Activated CD4-positive, alpha-beta T cell treated with anti-CD3 and anti-CD28 coated beads for 24 hours (primary cell): ENCODE measurements at places on chromosomes 12 and 14.

GRCh38 chr14:79407572-79407971 lies 803.7 kb downstream of the DIO2 start:
- no peak for DNase-seq

- DNase-seq, result no peak
These were observed 92.7 kb upstream of the DCD start for GRCh38 chr12:54740882-54741281.

- no peak for DNase-seq
These were observed 248.2 kb downstream of the C12orf42 start for GRCh38 chr12:103247531-103247930.

GRCh38 chr12:74896186-74896585 lies 313.5 kb downstream of the KCNC2 start:
- DNase-seq, result no peak

DNA sequence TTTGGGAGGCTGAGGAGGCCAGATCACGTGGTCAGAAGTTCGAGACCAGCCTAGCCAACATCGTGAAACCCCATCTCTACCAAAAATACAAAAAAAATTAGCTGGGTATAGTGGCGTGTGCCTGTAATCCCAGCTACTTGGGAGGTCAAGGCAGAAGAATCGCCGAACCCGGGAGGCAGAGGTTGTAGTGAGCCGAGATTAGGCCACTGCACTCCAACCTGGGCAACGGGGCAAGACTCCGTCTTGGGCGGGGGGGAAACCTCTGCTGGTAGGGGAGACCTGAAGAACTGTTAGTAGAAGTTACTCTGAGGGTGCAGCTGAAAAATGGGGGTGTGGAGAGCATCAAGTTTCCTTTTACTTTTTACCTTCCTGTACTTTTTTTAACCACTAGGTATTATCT lies 2.2 kb upstream of the LRP1 start:
- no peak for DNase-seq

GRCh38 chr12:132117558-132117875 lies 26.6 kb downstream of the DDX51 start:
- DNase-seq, result no peak

DNA sequence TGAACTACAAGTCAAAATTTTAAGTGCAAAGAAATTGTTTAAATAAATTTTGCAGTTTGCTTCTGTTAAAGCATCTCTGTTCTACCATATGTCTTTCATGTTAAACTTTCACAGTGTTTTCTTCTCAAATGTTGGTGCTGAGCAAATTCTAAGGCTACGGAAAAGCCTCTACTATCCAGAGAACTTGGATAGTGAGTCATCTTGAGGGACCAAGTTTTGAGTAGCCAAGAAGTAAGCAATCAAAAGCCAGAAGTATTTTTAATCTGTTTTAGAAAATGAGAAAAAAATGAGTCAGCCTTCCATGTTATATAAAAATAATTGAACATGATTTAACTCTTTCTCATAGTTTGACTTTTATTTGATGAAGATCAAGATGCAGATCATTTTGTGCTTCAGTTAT lies 3.3 kb downstream of the BRMS1L start:
- no peak for DNase-seq

DNA sequence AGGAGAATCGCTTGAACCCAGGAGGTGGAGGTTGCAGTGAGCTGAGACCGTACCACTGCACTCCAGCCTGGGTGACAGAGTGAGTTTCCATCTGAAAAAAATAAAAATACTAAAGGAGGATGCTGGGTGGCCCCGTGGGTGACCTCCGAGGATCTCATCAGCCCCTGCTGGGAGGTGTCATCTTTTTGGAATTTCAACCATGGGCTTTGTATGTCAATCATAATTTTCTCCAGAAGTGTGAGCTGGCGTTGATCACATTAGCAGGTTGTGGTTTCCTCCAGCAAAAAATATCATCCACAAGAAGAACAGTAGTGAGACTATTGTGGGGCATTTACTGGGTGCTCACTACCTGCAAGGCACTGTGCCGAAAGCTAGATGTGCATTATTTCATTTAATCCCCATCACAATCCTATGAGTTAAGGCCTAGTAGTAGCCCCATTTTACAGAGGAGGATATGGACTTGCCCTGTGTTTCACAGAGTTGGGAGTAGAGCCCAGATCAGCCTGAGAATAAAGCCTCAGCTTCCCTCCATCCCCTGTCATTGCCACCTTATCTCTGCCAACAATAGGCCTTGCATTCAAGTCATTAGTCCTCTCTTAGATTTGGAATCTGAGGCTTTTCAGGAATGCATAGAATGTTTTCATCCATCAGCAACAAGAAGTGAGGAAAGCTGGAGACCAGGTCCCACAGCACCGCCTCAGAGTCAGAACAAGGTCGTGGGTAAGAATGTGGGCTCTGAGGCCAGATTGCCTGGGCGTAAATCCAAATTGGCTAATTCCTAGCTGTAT lies 39.8 kb downstream of the SVOP start:
- no peak for DNase-seq

- no peak for DNase-seq
These were observed 365 bp upstream of the TPI1 start for GRCh38 chr12:6866920-6867412.

GRCh38 chr14:75458305-75458704 lies 30.5 kb downstream of the JDP2 start:
- DNase-seq, result no peak

DNA sequence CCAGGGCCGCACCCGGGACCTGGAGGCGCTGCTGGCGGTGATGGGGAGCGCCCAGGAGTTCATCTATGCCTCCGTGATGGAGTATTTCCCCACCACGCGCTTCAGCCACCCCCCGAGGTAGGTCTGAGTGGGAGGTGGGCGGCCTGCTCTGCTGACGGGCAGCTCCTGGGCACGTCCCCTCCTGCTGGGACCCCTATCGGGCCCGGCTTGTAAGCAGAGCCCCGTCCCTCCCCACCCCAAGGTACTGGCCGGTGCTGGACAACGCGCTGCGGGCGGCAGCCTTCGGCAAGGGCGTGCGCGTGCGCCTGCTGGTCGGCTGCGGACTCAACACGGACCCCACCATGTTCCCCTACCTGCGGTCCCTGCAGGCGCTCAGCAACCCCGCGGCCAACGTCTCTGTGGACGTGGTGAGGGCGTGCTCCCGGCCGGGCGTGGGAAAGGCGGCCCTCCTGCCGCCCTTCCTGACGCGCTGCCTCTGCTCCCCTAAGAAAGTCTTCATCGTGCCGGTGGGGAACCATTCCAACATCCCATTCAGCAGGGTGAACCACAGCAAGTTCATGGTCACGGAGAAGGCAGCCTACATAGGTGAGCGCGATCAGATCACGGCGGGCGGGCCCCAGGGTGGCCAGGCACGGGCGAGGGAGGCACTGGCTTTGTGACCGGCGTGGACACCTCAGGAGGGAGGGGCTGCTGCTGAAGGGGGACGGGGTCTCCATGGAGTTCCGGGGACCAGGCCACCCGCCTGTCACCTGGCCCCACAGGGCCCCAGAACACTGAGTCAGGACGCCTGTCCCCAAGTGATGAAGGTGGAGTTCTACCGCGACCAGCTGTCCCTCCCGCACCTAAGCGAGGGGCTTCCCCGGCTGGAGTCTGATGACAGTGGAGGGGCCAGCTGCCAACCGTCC lies 7.3 kb downstream of the PLD4 start:
- DNase-seq, result no peak

GRCh38 chr12:120979220-120979861 lies 998 bp downstream of the HNF1A start:
- no peak for DNase-seq

DNA sequence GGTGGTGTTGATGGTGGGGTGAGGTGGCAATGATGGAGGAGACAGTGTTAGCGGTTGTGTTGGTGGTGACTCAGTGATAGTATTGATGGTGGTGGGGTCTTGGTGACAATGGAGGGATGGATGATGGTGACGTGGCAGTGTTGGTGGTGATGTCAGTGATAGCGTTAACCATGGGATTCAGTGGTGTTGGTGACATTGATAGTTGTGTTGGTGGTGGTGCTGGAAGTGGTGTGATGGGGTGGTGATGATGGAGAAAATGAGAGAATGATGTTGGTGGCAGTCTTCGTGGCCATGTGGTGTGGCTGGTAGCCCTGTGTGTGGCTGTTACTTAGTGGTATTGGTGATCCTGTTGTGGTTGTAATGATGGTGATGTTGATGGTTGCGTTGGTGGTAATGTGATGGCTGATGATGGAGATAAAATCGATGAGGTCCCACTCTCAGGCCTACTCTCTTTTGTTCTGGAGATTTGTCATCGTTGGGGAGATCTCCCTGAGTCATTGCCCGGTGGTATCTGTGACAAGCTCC lies 2.6 kb downstream of the DTX1 start:
- no peak for DNase-seq

- DNase-seq, result no peak
These were observed 71.1 kb upstream of the SAV1 start for GRCh38 chr14:50739186-50739585.

GRCh38 chr12:105289114-105289904 lies 41.2 kb upstream of the C12orf75 start:
- no peak for DNase-seq

DNA sequence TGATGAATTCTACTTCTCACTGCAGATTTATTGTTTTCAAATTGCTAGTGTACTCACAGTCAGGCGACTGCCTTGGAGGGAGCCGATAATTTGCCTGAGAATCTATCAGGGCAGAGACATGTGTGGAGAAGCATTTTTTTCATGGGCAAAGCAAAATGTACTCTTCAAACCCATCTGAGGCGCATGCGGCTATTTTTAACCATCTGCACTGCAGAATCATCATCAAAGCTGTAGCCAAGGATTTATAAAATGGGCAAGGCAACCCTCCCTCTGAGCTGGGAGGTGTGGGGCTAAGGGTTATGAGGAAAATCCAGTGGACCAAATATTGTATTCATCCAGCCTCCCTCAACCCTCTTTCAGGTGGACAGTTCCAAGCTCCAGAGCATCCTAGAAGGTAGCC lies 37.7 kb downstream of the BEST3 start:
- DNase-seq, result no peak

DNA sequence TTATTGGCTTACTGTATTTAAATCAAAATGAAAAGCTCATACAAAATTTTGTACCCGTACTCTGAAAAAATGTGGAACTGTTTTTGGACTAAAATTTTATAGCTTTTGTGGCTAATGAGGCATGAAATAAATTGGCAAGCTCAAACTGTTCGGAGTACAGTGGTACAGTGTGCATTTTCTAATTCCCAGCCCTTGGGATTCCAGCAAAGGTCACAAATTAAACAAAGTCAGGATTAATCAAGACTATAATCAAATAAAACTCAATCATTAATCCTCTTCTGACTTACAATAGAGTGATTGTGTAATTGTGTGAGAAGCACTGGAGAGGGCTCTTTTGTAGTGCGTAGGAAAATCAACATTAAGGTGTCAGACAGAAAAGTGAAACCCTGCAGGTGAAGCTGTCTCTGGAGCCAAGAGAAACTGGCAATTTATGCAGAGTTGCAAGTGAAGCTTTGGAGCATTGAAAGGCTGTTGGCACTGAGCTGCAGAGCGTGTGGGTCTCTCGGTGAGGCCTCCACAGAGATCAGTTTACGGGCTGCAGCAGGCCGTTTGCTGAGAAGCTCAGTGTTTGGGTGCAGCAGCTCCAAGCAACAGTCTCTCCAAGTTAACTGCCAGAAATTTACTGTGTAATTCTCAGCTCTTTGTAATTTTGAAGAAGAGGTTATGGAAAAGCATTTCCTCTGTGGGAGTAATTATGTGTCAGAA lies 275.9 kb downstream of the FBXL14 start:
- no peak for DNase-seq

- DNase-seq, result no peak
These were observed 82.0 kb downstream of the NTS start for GRCh38 chr12:85956081-85956480.

DNA sequence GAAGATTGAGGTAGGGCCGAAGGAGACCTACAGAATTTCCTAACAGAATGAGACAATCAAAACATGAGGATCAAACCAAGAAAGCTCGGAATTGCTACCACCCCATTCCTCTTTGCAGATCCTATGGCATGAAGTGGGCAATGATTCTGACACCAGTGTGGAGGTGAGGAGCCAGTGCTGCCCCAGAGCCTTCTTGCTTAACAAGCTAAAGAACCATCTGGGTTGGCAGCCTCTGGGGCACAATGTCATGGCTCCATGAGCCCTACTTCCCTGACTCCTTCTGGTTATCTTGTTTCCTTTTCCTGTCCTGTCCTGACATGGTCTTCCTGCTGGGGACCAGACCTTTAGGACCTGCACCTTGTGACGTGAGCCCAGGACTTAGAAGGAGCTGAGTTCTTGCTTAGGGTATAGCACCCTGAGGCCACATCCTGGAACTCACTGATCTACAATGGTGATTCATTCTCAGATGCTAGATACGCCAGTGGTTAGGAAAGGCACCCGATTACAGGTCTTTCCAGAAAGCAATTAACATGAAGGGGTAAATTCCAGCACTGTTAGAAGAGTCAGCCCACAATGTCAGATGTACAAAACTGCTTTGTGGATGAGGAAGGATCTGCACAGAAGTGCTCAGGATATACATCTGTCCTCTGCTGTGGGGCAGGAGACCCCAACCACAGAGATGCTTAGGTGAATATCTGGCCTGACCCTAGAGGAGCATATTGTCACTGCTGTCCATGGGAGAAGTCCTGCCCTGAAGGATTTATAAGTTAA lies 324.2 kb downstream of the ZFP36L1 start:
- peak; percentile 18 for DNase-seq

DNA sequence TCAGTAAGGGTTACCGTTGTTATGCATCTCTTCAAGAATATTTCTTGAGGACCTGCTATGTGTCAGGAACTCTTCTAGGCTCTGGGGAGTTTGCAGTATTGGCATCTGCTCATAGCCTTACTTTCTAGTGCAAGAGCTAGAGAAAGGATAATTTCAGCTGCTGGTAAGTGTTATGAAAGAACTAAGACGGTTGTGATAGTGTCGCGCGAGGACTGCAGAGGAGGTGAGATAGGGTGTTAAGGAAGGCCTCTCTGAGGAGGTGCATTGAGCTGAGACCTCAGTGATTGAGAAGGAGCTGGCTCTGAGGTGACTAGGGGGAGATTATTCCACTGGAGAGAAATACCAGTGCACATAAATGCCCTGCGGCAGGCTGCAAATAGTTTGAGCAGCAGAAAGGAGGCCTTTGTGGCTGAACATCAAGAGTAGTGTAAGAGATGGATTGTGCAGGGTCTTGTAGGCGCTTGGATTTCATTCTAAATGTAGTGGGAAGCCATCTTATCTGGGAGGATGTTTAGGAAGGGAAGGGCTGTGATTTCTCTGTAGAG lies 824 bp downstream of the DDX55 start:
- no peak for DNase-seq

- DNase-seq, result no peak
These were observed 52.6 kb downstream of the GPHB5 start for GRCh38 chr14:63266106-63266505.

DNA sequence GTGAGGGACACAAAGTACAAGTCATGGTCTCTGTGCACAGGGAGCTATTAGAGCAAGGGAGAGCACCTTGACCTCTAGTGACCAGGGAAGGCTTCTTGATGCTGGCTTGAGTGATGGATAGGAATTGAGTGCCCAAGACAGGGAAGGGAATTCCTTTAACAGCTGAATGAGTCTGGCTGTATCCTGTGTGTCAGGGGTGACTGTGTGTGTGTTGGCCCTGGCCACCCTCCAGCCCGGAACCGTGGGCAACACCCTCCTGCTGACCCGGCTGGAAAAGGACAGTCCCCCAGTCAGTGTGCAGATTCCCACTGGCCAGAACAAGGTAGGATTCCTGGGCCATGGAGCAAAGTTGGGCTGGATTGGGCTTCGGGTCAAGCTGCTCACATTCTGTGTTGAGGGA lies 5.5 kb upstream of the PFDN5 start:
- DNase-seq, result no peak
